SK-MEL-5 (cell line): ENCODE measurements at places on chromosomes 11 and 22. TPM values are rescaled to one million over a fixed set of nuclear protein-coding genes. Genes with fewer than 3 reads are reported as not detected.

DNA sequence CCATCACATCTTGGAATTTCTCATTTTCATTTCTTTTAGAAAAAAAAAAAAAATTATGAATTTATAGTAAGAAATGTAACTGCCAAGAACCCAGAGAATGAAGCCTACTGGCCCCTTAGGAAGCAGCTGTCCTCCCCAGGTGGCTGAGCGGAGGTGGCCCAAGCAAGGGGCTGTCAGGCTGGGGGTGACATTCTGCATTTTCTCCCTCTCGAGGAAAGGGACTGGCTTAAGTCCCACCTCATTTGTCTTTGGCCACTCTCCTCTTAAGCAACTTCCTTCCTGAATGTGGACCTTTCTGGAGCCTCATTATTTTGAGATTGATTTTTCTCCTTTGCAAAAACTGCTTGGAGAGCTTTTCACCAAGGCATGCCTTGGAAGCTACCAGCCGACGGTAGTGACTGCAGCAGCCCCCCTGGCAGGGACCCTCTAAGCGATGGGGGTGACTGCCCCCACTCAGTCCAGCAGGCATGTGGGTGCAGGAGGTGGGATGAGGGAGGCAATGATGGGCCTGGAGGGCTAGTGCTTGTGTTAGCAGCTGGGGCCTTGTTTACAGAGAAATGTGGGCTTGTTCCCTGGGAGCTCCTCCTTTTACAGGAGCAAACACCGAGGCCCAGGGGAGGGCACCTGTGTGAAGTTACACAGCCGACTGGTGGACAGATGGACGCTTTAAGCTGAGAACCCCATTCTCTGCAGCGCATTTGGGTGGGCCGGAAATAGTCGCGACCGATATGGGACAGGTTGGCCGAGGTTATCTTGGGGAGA, 111.7 kb downstream of the MORC2 start:
- DNase-seq, result no peak

The KRTAP5-7 gene
- total RNA-seq, result 0.08 TPM in 1 of 2 replicates, not detected in the other

The TTLL1 gene
- 5.8 and 6.2 TPM in 2 replicates for total RNA-seq

DNA sequence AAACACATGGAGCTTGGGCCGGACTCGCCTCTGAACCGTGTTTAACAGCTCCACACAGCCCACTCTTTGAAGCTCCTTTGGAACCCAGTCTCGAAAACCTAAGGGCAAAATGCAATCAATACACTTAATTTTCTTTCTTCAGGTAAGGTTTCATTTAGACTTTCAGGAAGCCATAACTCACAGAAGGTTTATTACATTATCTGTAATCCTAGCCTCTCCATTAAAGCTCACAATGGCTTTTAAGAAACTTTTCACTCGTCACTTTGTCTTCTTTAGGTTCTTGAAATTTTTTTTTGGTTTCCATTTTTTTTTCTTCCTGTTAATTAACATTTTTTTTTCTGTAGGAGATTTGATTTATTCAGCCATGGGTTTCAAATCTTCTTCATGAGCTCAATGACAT, 91.3 kb downstream of the ARL14EP start:
- no peak for DNase-seq

- no peak for DNase-seq
Observed at GRCh38 chr11:94196363-94196762, 67.7 kb downstream of the PANX1 start.
